Mesenchymal stem cell (in vitro differentiated cells and primary cell): ENCODE measurements at places on chromosomes 2 and 18.
A peak's percentile ranks its signal among the peaks of the same experiment; 100 is the strongest.

- DNase-seq, result no peak
Observed at GRCh38 chr2:235045336-235045972, 93.6 kb downstream of the SH3BP4 start.

- no peak for DNase-seq
Observed at GRCh38 chr2:148023861-148024260, 3.0 kb downstream of the MBD5 start.

- no peak for DNase-seq
Observed at GRCh38 chr2:132256251-132256902, 94.6 kb upstream of the ANKRD30BL start.

DNA sequence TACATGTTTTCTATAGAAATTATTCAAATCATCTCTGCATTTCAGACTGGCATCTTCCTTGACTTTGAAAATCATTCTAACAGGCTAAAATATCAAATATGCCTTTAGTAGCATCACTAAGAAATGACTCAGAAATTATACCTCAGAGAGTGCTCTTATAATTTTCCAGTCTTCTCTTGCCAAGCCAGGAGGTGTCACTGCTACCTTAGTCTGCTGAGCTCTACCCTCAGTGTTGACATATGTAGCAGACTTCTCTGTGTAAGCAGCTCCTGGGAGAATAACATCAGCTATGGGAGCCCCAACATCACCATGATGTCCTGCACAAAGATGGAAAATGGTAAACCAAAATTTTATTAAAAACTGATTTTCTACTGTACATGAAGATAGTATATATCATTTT, 31.6 kb downstream of the NDUFS1 start:
- no peak for DNase-seq

DNA sequence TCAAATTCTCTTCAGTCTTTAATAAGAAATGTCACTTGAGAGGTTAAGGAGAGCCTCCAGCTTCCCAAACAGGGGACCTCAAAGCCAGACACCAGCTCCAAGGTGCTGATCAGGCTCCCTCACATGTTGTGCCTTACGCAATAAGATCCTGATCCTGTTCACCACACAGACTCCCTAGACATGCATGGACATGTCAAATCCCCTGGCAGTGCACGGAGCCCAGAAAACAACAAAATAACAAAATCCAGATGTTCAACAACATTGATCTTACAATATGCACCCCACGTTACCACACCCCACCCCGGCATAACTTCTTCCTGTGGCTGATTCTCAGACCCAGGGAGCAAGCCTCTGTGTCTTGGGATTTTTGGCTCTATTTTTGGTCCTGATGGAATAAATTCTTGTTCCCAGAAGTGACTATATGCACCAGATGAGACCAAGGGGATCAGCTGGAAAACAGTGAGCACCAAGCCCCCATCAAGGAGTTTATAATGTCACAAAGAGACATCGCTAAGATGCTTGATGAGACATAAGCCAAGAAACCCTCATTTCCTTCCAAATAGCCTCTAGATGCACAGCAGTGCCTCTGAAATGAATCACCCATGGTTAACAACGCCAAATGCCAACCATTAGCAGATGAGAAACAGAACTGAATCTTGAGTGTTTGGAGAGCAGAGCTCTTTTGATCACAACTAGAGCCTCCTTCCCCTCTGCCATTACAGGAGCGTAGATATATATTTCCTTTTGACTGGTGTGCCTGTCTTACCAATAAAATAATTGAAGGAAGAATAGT, 198.2 kb downstream of the PRKCE start:
- peak; percentile 39 for DNase-seq

- peak; percentile 93 for DNase-seq
Observed at GRCh38 chr2:207513551-207514257, 16.1 kb upstream of the CREB1 start.
